ENCODE measurements at places on chromosomes 16 and 17.

DNA sequence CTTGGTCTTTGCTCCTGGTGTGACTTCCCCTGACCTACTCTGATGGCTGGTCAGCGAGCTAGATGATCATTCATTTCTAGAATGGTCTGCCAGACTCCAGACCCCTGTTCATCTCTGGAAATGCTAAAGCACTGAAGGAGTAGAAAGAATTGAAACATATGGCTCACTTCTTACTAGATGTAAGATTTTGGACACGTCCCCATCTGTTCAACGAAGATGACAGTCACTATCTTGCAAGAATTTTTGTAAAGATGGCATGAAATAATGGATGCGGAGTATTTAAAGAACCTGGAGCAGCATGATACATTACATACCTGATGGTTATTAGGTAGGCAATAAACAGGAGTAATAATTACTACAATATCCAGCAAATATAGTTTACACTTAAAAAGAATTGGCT is 252.7 kb upstream of the SDK2 start:
- DNase-seq: no peak

- no peak for DNase-seq
Measured at GRCh38 chr17:64426596-64426995, 22.3 kb upstream of the MILR1 start.

- no peak for DNase-seq
Measured at GRCh38 chr16:19292186-19292585, 6.7 kb downstream of the CLEC19A start.

DNA sequence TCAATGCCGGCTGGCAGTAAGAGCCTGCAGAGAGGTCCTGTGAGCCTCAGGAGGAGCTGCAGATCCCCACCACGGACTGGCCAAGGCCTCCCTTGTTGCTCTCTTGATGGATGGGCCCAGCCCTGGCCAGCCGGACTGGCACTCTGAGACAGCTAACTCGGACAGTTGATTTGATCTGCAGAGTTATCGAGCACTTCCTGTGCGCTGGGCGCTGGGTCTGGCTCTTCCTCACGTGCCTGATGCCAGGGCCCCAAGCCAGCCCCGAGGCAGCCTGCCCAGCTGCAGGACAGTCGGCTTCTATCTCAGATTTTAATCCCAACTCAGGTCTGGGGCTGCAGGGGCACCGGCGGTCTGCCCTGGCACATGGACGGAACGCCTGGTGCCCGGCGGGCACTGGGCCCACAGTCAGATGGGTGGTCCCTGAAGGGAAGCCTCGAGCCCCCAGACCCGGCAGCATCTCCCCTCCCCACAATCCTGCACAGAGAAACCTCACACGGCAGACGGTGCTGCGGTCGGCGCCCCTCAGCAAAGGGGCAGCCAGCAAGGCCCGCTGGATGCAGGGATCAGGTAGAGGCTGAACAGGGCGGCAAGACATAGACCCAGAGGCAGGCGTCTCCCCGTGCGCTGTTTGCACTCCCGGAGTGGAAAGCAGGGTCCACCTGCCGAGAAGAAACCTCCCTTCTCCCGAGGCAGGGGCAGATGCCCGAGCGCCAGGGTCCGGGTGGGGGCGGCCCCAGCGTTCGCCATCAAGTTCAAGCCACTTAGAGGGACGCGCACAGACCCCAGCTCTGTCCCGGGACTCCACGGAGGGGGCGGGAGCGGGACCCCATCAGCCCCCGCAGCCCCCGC is 34.0 kb downstream of the TIMM22 start:
- DNase-seq: no peak

DNA sequence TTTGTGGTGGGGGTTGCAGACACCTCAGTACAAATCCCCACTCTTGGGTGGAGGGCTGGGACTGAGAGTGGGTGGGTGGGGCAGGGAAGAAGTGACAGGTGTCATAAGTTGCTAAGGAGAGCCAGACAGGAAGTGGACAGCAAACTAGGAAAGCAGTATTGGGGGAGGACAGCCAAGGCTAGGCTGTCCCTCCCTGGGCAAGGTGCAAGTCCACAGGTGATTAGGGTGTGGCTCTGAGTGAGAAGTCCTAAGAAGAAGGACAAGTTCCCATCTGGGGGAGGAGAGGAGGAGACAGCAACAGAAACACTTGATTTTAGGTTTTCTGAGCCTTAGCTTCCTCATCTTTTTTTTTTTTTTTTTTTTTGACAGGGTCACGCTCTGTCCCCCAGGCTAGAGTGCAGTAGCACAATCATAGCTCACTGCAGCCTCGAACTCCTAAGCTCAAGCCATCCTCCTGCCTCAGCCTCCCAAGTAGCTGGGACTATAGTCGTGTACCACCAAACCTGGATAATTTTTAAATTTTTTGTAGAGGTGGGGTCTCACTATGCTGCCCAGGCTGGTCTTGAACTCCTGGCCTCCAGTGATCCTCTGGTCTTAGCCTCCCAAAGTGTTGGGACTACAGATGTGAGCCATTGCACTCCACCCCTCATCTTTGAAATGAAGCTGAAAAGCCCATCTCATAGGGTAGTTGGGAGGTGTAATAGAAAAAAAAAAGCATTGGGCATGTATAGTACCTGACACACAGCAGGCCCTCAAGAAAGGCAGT is 2.5 kb downstream of the MAPK3 start:
- no peak for DNase-seq

GRCh38 chr16:69880640-69881133 is 70.4 kb upstream of the CLEC18A start:
- peak; percentile 23 for DNase-seq

DNA sequence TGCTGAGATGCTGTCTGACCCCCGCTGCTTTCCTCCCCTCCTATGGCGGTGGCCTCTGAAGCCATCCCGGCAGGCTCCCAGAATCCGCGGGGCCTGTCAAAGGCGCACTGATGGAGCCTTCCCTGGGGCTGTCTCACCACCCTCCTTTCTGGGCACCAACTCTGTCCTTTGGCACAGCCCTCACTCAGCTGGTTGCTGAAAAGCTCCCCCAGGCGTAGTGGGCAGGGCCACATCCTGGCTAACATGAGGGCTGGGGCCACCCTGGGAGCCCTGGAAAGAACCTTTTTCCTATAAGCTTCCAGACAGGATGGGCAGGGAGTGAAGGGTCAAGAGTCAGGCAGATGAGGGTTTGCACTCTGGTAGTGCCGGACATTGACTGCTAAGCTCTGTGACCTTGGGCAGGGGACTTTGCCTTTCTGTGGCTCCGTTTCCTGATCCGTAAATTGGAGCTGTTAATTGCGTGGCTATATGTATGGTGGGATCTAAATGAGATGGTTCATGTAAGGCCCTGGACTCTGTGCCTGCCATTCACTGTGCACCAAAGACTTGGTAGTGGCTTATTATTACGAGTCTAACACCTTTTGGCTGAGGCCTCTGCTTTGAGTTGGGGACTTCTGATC is 27.6 kb upstream of the LASP1NB start:
- no peak for DNase-seq

Data from HS-5 (cell line).